Stimulated activated CD4-positive, alpha-beta T cell treated with anti-CD3 and anti-CD28 coated beads, Interleukin-2, amount 100 ng/mL, for 4 hours (primary cell): ENCODE measurements at places on chromosomes 11 and 22.

GRCh38 chr11:48073031-48073861 lies 92.9 kb downstream of the PTPRJ start:
- no peak for DNase-seq

DNA sequence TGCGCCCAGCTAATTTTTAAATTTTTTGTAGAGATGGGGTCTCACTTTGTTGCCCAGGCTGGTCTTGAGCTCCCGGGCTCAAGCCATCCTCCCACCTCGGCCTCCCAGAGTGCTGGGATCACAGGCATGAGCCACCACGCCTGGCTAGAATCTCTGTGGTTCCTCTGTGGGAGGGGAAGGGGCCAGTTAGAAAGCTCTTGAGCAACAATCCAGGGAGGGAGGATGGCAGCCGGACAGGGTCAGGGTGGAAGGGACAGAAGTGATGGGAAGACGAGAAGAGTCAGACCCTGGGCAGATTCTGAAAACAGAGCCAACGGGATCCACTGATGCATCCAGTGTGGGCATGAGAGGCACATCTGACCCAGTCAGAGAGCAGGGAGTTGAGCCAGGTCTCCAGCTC lies 38.9 kb upstream of the MN1 start:
- DNase-seq: no peak

- DNase-seq: no peak
Observed at GRCh38 chr11:122578171-122578825, 77.2 kb upstream of the UBASH3B start.

DNA sequence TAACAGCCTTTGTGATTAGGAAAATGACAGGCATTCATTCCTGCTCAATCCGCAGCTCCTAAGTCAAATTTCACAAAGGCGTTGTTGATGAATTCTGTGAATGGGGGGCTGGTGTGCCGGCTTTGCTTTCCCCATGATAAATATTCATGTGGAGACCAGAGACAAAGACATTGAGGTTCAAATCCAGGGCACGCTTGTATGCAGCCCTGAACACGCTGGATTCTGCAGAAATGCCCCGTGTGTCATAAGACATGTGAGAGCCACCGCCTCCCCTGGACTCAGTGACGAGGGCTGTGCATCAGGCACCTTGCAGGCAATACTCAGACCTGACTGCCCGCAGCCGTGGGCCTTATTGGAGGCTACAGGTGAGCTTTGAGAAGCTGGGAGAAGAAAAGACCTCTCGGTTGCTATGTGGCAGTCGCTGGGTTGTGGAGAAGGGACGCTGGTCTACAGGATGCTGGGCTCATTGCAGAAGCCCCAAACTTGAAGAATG lies 906.2 kb downstream of the BRD1 start:
- no peak for DNase-seq
